Activated T-cell treated with anti-CD3 and anti-CD28 coated beads, Interleukin-2, amount 50 U/mL, for 24 hours (primary cell): ENCODE measurements at places on chromosomes 11 and 22.

DNA sequence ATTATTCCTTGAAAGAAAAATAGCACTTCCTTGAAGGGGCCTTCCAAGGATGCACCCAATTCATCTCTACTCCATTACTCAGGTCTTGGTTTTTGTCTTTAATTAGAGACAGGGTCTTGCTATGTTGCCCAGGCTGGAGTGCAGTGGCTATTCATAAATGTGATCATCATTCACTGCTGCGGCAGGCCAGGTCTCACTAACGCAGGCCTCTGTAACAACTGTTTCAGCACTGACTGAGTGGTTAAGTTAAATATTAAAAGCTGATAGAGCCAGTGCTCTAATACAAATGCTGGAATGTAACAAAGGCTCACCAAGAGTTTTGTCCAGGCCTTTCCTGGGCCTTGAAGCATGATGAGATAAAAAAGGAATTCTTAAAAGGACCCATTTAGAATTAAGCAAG is 61.4 kb upstream of the GNAZ start:
- DNase-seq = no peak

- DNase-seq = no peak
These were observed 44.2 kb upstream of the POU2AF1 start for GRCh38 chr11:111423250-111423615.

DNA sequence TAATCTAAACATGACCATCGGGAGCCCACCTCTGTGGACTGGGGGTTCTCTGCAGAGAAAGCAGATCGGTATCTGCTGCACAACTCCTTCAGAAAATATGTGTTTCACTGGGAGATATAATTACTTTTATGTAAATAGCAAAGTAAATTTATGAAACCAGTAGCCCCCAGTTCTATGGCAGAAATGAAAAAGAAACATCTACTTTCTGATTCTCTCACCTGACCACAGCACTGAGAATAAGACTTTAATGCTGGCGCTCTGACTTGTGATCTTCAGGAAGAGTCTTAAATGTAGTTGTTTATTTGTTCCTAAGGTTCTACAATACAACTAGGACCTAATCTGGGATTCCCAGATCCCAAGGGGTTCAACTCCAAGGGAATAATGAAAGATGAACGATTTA is 518.0 kb downstream of the DLG2 start:
- no peak for DNase-seq

- DNase-seq = no peak
These were observed 72.8 kb upstream of the CSNK2A3 start for GRCh38 chr11:11425806-11426205.

DNA sequence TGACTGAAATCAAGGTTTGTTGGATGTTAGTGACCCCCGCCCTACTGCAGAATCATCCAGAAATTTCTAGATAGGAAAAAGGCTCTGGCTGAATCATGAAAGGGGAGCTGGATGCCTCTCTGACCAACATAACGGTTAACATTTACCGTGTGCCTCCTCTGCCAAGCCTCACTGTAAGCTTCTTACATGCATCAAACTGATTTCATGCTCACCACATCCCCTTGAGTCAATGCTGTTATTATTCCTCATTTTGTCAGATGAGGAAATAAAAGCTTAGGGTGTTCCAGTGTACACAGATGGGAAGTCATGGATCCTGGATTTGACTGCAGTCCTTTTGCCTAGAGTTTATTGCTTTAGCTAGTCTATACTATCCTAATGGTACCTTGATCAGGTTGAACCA is 5.9 kb upstream of the HMOX1 start:
- DNase-seq = no peak

DNA sequence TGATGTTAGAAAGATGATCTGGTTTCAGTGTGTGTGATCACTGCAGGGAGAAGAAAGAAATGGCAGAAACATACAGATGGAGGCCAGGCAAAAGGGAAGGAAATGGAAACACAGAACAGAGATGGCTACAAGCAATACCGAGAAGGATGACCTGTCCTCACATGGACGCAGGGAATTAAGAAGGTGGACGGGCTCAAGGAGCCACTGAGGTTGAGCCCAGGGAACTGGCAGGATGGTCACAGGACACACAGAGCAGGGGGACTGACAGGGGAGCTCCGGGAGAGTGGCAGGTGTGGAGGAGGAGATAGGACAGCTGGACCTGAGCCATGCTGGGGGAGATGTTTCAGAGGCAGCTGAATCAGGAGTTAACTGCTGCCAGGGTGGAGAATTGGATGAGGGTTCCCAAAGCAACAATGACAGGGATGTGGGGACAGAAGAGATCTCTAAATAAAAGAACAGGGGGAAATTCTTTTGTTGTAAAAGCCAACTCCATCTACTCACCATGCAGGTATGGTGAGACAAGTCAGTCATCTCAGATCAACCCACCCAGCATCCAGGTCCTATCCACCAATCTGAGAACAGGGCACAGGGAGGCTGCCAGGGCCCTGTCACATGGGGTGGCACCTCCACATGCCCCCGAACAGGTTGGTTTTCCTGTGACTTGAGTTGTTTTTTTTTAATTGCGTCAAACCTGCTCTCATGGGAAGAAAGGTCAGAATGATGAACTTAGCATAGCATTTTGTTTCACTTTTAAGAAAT is 26.3 kb downstream of the KLHL22 start:
- no peak for DNase-seq

GRCh38 chr11:16468735-16469453 is 112.5 kb upstream of the SOX6 start:
- DNase-seq = no peak

- DNase-seq = peak; percentile 79
These were observed 13.8 kb downstream of the GGT5 start for GRCh38 chr22:24230911-24231656.

GRCh38 chr11:36123336-36124101 is 165.7 kb downstream of the COMMD9 start:
- DNase-seq = no peak

- DNase-seq = no peak
These were observed 23.9 kb downstream of the SMC1B start for GRCh38 chr22:45389546-45389945.

GRCh38 chr11:18790883-18791206 is 753 bp downstream of the PTPN5 start:
- no peak for DNase-seq

GRCh38 chr11:121473064-121473777 is 20.5 kb upstream of the SORL1-AS1 start:
- DNase-seq = no peak

DNA sequence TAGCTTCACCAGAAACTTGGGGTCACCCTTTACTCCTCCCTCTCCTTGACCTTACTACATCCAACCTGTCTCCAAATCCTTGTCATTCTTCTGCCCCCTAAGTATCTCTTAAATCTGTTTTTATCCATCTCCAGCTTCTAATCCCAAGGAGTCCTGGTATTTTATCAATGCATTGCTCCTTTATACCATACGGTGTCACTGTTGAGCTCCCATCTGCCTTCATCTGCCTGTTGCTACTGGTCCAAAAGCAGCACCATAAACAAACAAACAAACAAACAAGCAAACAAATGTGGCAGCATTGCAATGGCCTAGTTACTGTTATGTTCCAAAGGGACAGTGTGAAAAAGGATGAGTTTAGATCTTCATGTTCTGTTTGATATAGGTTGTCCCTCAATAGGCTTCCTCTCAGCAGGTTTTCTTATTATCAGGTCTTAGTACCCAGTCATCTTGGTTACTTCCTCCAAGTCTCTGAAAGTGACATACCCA is 34.2 kb downstream of the DNHD1 start:
- DNase-seq = no peak

DNA sequence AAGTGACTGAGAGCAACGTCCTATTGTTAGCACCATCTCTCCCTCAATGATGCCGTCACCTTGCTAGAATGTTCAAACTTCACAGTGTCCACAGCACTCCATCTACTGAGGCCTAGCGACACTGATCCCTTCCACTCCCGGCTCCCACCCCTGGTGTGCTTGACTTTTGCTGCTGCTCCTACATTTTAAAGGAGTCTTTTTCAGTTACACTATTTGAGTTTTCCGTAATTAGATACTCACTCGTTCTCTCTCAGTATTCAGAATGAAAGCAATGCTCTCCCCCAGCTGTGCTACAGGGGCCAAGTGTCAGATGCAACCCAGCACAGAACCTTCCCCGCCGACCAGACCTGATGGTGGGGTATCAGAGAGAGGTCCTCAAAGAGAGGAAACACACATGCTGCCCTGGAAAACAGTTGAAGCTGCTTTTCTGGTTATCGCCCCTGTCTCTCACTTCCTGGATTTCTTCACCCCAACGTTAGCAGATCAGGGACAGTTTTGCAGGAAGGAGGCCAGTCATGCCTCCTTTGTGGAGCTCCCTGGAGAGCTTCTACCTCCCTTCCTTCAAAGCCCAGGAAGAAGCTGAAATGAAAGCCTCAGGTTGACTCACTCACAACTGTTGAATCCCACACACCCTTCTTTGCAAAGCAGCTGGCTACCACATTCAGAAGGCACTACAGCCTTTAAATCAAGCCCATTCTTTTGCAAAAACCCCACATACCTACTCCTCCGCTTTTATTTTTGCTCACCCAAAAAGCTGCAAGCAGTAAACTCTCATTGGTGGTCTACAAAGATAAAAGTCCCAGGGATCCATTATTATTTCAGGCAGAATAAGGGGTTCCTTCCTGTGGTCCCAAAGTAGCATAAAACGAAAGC is 23.5 kb downstream of the LARGE1 start:
- DNase-seq = no peak

DNA sequence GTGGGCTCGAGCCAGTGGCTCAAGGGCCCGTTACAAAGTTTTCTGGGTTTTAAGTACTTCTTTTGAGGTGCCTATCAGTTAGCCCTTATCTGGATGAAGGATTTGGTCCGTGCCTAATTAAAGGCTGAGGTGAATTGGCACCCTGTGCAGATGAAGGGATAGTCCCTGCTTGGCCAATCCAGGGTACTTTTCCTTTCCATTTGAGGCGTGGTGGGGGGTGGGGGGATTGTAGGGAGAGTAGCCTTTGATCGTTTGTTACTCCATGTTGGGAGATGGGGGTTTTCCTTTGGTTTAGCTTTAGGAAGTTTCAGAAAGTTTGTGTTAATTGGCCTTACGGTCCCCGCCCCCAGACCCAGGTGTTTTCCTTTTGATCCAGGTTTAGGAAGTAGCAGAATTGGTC is 170.8 kb downstream of the DDX10 start:
- no peak for DNase-seq

DNA sequence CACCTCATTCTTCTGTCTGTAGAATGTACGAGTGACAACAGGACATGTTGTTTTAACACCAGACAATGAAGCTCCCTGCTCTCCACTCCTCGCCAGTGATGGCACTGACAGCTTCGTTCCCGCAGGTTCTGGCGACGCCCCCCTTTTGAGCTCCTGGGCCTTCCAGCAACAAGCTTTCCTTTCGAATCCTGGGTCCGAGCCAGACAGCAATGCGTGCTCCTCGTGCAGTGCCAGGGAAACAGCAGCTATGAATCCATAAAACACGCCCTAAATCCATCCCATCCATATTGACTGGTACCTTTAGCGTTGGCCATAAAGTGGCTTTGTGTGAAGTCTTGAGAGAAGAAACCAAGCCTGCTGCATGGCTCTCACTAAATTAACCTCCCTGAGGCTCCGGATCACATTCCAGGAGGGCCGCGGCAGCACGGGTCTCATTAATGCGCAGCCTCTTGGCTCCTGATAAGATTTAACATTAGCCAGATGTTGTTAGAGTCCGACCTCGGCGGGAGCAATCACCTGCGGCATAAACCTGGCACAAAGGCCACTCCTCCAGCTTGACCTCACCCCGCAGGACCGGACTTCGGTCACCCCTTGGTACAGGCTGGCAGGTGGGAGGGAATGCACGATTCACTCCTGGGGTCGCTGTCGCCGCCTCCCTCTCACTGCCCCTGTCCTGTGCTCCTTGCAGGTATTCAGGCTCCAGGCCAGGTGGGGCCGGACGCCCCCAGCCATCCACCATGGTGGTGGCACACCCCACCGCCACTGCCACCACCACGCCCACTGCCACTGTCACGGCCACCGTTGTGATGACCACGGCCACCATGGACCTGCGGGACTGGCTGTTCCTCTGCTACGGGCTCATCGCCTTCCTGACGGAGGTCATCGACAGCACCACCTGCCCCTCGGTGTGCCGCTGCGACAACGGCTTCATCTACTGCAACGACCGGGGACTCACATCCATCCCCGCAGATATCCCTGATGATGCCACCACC is 50.1 kb downstream of the MACROD1 start:
- no peak for DNase-seq

DNA sequence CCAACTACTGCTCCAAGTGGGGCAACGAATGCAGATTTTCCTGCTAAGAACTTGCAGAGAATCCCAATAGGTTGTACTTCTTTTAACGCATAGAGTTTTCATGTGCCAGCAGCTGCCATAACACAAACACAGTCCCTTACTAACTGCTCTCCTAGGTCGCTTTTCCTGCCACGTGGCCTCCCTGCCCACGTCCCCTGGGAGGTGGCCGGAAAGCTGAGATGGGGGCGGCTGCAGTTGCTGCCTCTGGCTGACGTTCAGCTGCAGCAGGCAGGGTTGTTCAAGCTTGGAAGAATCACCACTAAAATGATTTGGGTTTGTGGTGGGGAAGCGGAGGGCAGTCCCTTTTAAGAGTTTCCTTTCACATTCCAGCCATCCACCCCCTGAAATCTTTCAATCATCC is 39.3 kb downstream of the ZNF202 start:
- no peak for DNase-seq

DNA sequence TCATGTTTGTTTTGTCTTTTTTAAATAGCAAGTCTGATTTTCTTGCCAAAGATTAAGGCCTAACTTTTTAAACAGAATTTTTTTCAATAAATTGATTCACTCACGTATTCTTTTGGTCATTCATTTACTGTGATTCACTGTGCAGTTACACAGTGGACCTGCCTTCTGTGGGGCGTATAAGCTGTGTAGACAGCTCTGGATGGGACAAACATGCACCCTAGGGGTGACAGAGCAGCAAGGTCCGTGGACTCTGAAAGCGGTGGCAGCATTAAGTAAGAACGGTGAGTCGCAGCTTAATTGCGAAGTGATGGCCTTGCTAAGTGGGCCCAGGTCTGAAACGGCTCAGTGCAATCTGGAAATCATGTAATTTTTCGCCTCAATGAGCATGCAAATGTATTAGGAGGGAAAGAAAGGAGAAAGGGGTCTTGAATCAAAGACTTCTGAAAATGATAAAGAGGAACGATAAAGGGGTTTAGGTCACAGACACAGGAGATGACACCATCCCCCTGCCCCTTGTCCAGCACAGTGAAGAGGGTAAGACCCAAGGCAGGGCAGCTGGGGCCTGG is 113.1 kb downstream of the SPATA19 start:
- no peak for DNase-seq

- no peak for DNase-seq
These were observed 13.7 kb upstream of the TSG101 start for GRCh38 chr11:18540207-18541009.

DNA sequence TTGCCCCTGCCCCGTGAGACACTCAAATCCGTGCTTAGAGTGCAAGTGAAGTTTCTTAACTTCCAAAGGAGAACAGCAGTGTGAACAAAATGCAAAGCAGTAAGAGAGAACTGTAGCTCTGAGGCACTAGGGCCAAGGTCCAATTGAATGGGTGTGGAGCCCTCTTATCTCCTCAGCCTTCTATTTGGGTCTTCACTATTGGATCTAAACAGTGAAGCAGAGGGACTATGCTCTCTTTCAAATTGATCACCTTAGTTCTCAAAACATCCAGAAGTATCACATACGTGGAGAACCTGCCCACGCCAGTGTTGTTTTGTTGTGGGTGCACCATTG is 49.6 kb downstream of the C22orf31 start:
- no peak for DNase-seq

GRCh38 chr11:105989124-105989523 is 32.9 kb downstream of the MSANTD4 start:
- no peak for DNase-seq
